Amniotic epithelial cell (primary cell): ENCODE measurements at places on chromosomes 1 and 21.
A peak's percentile ranks its signal among the peaks of the same experiment; 100 is the strongest.

DNA sequence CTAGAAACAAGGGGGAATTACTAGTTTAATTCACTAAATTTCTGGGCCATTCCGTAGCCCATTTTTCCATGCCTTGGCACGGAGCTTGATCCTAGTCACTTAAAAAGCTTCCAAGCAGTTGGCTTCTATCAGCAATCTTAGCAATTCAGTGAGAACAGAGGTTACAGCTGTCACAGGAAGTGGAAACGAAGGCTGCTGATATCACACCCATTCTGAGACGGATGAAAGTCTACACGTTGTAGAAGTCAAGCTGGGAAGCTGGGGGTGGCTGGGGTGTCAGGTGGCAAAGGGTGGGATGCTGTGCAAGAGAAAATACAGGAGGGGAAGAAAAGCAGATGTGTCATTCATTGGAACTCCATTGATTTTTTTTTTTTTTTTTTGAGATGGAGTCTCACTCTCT, 11.8 kb upstream of the STMN1 start:
- no peak for DNase-seq

GRCh38 chr1:179302070-179302469, 8.5 kb downstream of the SOAT1 start:
- DNase-seq = peak; percentile 70

GRCh38 chr1:100851726-100852125, 42.9 kb downstream of the EXTL2 start:
- no peak for DNase-seq

DNA sequence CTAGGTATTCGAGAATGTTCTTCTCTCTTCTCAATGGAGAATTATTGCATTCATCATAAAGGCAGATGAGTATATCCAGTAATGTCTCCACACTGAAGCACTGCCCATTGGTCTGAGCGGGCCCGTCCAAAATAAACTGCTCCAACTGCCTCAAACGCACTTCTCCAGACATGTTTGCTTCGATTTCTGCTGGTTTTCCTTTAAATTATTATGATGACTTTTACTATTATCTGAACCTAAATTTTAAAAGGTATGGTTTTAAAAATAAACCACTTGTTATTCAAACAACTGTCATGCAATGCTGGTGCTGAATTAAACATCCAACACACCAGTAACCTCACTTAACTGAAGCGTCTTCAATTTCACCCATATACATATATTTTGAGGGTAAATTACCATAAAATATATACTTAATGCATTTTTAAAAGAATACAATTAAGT, 1.3 kb downstream of the CDC42BPA start:
- DNase-seq = peak; percentile 39

DNA sequence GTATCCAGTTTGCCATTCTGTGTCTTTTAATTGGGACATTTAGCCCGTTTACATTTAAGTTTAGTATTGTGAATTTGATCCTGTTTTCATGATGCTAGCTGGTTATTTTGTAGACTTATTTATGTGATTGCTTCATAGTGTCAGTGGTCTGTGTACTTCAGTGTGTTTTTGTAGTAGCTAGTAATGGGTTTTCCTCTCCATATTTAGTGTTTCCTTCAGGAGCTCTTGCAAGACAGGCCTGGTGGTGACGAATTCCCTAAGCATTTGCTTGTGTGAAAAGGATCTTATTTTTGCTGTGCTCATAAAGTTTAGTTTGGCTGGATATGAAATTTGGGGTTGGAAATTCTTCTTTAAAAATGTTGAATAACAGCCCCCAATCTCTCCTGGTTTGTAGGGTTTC, 69.2 kb upstream of the PDC start:
- peak; percentile 68 for DNase-seq

- peak; percentile 21 for DNase-seq
Measured at GRCh38 chr1:42658877-42659337, 684 bp downstream of the PPIH start.

DNA sequence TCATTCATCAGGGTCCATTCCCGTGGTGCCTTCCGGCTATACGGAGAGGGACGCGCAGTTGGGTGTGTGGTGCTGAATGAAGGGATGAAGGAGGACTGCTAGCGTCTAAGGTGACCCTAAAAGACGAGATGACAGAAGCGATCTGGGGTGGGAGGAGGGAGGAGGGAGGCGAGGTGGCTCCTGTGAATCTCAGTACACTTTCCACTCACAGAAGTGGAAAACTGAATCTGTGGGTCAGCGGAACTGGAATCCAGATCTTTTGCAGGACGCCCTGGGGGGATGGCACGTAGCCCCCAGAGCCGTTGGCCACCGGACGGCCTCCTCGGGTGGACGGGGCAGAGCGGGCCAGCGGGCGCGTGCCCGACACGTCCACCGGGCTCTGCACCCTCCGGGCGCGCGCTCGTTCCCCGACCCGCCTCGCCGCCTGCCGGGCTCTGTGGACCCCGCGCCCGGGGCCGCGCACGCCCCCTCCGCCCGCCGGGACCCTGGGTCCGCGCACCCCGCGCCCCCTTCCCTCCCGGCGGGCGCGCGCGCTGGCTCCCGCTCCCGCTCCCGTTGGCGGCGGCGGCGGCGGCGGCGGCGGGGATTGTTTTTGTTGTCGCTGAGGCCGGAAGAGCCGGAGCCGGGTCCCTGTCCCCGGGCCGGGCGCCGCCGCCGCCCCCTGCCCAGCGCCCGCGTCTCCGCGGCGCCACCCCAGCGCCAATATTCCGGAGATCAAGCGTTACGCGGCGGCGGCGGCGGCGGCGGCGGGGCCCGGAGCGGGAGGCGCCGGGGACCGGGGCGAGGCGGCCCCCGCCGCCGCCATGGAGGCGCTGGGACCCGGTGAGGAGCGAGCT, at the start of gene AGO4:
AGO4 (plus strand) TSS at position 403 of the 836 bp plus-strand sequence; CDS start at position 804, 401 bp downstream.
- DNase-seq = peak; percentile 25

DNA sequence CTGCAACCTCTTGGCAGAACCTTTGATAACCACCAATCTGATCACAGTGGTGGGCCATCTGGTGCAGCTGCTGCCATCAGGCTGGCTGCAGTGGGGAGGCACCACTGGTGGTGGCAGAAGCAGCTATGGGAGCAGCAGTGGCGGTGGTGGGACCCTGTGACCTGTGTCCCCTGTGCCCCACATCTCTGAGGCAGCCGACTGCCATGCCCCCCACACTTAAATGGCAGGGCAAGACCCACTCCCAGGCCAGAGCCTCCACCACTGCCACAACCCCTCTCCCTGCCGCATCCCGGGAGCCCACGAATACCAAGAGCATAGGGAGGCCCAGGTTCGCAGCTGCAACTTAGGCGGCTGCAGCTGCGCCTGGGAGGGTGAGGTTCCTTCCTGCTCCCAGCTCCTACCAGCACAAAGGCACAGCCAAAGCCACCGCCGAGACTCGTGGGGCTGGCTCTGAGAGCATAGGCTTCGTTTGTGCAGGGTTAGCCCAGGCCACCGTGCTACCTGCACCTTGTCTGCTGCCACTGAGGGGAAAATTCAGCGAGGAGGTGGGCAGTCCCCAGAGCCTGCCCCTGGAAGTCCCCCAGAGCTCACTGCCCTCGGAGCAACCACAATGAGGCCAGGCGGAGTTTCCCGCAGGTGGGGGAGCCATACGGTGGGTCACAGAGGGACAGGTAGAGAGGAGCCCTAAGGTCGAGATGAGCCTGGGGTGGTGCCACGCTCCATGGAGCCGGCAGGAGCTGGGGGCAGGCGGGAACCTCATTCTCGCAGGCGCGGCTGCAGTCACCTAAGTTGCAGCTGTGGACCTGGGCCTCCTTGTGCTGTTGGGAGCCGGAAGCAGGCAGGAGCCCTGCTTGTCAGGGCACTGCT, 518.7 kb downstream of the RWDD3 start:
- DNase-seq = no peak

- no peak for DNase-seq
Measured at GRCh38 chr1:79472067-79472656, 465.6 kb upstream of the ADGRL4 start.

GRCh38 chr1:119188926-119189325, 48.5 kb upstream of the WARS2 start:
- no peak for DNase-seq

- DNase-seq = no peak
Measured at GRCh38 chr1:1287288-1288110, 7.3 kb downstream of the SCNN1D start.

DNA sequence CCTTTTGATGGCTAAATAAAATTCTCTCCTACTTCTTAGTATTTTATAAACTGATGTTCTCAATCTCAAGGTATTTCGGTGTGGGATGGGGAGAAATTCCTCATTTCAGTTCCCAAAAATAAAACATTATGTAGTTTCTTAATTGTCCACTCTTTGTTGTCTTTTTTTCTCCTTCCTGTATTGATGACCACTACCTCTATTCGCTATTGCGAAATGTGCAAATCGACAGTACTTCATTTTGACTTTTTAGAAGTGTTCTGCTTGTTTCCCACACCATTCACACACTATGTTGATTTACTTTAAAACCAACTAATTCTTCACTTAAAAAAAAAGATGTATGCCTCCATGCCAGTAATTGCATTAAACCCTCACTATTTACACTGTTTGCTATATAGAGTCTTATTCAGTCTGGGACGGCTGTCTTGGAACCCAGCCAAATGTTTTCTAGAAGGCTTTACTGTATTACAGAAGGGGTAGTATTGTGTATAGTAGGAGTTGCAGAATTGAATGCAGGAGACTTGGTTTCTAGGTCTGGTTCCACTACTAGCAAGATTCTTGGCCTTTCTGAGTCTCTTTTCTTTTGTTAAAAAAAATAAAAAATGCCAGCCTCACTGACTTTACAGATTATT, 5.6 kb downstream of the RNF2 start:
- no peak for DNase-seq

- no peak for DNase-seq
Measured at GRCh38 chr1:119469741-119470140, 37.3 kb upstream of the HSD3B1 start.

DNA sequence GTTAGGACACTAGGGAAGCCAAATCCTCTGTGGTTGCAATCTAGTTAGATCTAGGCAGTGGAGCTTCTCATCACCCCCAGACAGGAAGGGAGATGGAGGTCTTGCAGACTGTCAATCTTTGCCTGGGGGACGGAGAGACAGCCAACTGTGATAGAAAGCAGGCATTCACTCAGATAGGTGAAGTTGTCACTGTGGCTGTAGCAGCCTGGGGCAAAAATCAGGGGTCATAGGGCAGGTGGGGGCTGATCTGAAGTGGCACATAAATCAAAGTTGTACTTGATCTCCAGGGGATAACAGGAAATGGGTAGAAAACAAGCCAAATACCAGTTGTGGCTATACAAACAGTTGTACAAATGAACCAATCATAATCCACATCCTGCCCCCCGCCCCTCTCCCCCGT, 620.9 kb upstream of the USP24 start:
- no peak for DNase-seq

GRCh38 chr1:24253571-24253970, 65.6 kb upstream of the GRHL3 start:
- no peak for DNase-seq

DNA sequence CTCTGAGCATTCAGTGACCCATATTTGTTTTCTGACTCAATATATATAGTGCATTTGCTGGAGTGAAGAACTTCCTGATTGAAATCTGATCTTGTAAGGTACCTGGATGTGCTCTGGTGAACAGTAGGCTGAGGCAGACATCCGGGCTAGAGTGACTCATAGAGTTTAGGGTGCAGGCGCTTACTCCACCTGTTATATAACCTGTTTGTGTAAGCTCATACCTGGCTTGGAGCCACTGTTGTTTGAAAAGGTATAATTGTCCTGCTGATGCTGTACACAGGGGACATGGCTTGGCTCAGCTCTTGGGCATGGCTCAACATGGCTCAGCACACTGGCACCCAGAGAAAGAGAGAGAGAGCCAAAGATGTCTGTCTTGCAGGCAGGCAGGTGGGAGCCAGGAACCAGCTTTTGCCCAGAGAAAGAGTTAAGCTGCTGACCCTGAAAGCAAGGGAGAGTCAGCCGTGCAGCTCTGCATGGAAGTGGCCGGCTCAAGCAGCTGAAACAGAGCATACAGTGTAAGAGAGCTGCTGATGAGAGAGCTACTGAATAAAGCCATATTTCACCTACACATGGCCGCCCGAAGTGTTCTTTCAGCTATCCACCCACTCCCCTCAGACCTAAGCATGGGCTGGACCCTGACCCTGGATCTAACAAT, 43.2 kb downstream of the GJA5 start:
- DNase-seq = no peak

- peak; percentile 95 for DNase-seq
Measured at GRCh38 chr21:26842974-26843932, 2.0 kb downstream of the ADAMTS1 start.

DNA sequence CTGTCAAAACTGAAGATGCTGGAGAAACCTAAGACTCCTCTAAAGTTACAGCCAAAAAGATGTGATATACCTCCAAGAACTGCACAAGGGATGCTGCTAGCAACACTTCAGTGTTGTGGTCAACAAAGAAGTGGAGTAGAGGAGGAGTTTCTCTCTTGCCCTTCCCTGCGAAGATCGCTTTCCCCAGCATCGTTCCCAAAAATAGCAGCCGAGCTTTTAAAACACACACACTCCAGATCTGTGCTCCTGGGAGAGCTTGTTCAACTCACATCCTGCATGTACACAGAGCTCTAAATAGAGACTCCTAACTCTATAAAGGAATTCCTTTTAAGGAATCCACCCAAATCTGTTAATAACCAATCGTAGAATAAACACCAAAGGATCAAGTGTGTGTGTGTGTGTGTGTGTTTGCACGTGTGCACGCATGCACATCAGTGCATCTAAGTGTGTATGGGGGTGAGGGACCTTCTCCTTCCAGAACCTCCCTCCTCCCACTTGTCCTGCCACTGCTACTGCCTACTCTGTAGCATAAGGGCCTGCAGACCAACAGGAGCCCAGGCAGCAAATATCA, 58.5 kb downstream of the PSMG1 start:
- no peak for DNase-seq

GRCh38 chr1:204151552-204152309, at the start of gene ETNK2:
TSS of gene ETNK2 (minus strand) at chr1:204152044. CDS start at chr1:204151852, 192 bp downstream.
- DNase-seq = no peak

DNA sequence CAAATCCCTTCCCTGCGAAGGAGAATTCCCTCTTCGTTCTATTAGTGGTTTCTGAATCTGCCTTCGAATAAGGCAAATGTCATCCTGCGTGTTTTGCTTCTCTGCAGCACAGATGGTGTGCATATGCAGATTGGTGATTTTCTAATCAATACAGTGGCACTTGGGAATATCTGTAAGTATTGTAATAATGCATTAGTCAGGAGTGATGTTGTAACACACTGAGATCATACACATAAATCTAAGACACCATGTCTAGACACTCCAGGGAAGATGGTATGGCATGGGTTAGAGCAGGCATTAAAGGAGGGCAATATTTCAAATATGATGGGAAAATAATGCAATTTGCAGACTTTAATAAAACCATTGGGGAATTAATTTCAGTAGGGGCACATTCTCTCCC, 513.2 kb upstream of the PTBP2 start:
- DNase-seq = no peak

- peak; percentile 100 for DNase-seq
Measured at GRCh38 chr1:159429074-159429861, 2.7 kb upstream of the OR10J4 start.

- no peak for DNase-seq
Measured at GRCh38 chr1:97833881-97834280, 87.0 kb downstream of the DPYD start.

GRCh38 chr1:234490793-234491479, 12.0 kb upstream of the TARBP1 start:
- DNase-seq = peak; percentile 20
